ENCODE measurements at places on chromosomes 3 and 15.

GRCh38 chr3:37240170-37240945 is 66.0 kb upstream of the LRRFIP2 start:
- no peak for DNase-seq

- no peak for DNase-seq
Measured at GRCh38 chr15:49306551-49306950, 116.5 kb upstream of the FGF7 start.

DNA sequence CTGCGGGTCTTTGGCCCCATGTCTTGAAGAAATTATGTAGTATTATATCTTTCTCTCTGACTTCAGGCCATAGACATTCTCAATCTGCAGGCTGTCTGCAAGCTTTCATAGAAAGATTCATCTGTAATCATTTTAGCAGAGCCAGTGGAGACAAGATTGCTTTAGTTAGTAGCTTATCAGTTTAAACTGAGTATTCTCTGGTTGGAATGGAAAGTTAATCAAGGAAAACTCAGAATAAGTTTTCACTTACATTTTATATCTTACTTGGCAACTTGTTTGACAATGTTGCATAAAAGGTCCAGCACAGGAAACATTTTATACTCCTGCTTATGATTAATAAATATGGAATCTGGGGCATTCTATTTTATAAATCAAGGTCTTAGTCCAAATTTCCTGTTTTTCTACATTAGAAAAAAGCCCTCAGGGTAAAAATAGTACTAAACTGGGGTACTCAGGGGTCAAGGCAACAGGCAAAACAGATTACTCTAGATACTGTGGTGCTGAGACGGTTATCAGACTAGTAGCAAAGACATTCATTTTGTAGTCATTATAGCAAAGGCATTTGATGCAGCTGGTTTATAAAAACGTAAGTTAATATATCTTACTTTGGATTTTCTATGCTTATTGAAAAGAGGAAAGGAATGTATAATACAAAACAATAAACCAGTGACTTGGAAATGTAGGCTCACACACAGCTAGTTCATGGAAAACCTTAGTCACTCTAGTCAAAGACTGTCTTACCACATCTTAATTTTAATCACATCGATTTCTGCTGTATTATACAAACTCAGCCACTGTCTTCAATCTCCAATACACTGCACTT is 45.2 kb upstream of the FILIP1L start:
- DNase-seq = no peak

DNA sequence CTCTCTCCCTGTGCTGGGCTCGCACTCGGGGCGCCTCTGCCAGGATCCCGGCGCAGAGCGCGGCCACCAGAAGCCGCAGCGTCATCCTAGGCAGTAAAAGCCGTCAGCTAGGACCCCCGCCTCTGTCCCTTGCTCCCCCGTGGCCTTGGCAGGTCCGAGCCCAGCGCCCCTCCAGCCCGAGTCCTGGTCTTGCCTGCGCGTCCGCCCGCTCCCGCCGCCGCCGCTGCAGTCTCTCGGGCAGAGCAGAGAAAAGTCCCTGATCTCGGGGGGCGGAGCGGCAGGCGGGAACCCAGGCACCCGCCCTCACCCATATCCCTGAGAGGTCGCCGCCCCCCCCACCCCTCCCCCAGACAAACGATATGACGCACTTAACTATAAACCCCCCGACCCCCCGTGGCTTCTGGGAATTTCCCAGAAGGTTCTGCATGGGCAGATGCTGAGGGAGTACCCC is at the start of gene COL7A1:
TSS of gene COL7A1 (minus strand) at position 255 of the 451 bp plus-strand sequence. CDS start at position 85, 170 bp downstream.
- no peak for DNase-seq

DNA sequence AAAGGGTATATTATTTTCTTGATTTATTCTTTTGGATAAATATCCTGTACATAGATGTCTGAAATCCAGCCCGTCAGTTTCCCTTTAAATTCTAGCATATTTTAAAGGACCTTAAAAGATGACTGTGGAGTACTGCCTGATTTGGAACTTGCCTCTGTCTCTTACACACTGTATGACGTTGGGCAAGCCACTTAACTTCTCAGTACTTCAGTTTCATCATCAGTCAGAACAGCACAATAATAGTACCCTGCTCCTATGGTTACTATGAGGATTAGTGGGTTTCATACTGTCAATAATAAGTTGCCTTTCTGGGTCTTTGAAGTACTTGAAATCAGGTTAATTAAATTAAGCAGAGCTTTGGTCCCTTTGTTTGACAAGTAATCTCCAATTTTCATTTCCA is 374.3 kb downstream of the TIGIT start:
- DNase-seq = no peak

GRCh38 chr3:58037141-58037910 is 29.1 kb downstream of the FLNB start:
- no peak for DNase-seq

DNA sequence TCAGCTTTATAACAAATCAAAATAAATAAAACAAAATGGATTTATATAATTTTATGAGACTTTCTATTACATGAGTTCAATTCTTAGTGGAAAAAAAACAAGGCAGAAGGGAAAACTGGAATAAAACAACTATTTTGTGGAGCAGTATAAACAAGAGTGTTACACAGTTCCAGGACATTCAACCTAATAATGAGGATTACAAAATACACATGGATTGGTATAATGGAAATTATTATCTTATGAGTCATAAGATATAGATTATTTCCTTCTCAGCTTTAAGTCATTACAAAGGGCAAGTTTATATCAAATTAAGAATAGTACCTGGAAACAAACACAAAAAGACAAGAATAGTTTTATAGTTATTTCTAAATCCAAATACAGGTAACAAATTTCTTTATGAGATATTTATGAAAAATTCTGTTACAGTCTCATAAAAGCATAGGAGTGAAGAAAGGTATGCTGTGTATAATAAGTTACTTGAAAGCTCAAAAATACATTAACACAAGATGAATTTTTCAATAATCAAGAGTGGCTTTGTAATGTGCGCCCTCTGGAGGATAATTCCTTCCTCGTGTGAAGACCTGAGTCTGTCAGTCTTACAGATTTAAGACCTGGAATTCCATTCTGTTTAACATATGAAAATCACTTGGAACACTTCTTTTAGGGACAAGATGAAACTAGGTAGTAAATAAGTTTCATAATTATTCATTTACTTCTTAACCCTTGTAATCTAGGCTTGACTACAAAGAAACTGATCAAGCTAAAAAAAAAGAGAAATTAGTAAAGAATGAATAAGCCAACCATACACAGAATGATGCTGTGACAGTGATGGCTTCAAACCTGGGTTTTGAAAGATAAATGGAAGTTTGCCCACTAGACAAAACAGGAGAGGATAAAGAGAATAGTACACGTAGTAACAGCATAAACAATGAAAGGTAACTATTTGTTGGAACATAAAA is 9.5 kb downstream of the COPS2 start:
- DNase-seq = no peak

GRCh38 chr15:34214135-34214534 is 4.2 kb upstream of the KATNBL1 start:
- DNase-seq = no peak

DNA sequence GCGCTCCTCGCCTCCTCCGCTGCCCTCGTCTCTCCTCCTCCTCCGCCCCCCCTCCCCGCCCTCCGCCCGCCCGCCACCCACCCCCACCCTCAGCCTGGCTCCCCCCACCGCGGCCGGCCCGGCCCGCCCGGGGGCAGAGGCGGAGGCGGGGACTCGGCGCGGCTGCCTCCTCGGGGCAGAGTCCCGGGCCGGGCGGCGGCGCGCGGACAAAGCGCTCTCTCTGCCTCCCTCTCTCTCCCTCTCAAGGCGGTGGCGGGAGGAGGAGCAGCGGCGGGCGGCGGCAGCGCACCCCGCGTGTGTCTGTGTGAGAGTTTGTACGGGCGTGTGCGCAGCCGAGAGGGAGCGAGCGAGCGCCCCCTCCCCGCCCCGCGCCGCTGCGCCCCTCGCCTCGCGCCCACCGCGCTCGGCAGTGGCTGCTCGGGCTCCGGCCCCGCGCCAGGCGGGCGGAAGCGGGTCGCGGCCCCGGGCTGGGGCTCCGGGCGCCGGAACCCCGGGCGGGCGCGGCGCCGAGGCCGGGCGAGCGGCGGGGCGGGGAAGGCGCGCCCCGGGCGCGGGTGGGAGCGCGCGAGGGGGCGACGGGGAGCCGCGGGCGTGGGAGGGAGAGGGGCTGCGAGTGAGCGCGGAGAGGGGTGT is at the start of gene IGF2BP2:
TSS of gene IGF2BP2 (minus strand) at position 37 of the 633 bp plus-strand sequence. CDS start 82 bp downstream, outside the sequence.
- DNase-seq = peak; percentile 68

DNA sequence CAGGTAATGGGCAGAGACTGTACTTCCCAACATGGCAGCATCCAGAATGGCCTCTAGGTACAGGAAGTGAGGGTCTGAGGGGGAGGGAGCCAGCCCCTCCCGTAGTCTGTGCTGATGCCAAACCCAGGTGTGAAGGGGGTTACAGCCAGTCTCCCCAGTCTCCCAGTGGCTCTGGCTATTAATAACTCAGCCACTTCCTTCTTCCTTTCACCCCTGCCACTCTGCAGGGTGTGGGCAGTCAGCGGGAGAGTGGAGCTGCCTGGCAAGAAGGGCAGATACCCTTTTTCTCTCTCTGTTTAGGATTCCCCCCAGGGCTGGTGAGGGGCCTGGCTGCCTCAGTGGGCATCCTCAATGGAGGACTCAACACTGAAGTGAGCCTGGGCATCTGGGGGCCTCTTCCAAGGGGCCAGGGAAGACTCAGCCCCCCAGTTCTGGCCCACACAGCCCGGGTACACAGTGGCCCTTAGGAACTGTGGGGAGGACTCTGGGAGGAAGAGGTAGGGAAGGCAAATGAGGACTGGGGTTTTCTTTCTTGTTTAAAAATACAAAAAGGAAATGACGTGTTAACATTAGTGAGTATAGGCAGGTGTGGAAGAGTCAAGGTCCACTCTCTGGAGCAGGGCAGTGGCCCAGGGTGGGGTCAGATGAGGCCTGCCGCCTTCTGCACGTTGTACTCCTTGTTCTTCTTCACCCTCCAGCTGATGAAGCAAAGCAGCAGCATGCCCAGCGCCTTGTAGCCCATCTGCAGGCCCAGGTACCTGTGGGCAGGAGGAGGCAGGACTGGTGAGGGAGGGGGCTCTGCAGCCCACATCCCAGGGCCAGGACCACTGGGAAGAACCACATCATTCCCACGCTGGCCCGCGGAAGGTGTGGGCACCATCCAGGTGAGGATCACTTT is 38.6 kb upstream of the RAB6B start:
- DNase-seq = no peak

- DNase-seq = no peak
Measured at GRCh38 chr15:89088605-89089315, 504 bp downstream of the ABHD2 start.

DNA sequence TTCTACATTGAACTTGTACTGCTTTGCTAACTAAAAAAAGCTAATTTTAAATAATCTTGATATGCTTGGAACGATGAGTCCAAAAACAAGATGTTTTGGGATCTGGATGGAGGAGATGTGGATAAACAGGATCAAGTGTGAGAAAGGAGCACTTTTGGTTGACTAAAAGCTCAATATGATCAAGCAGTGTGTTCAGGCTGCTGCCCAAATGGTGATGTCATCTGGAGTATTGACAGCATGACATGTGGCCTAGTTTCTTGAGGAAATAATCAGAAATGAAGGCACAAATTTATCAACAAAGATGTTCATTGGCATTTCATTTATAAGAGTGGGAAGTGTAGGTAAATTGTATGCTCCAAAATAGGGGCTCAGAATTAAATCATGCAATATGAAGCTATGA is 161.2 kb downstream of the SOX2 start:
- DNase-seq = no peak

GRCh38 chr3:11143476-11143875 is 10.8 kb upstream of the HRH1 start:
- DNase-seq = no peak

- DNase-seq = no peak
Measured at GRCh38 chr15:68316061-68316804, 38.7 kb downstream of the FEM1B start.

GRCh38 chr15:50880651-50881114 is 27.8 kb upstream of the AP4E1 start:
- DNase-seq = no peak

DNA sequence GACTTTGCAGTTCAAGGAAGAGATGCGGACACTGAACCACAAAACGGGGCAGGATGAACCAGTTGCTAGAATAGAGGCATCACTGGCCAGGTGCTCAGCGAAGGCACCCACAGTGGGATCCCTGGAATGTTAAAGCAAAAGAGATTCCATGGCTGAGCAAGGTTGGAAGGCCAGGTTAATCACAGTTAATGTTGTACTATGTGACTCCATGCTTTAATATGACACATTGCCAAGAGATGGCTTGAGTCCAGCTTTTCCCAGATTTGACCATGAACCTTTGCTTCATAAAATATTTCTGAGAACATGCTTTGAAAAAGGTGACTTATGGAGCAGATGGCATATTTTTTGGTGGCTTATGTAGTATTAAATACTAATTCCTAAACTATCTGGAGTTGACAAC is 76.2 kb upstream of the CMTM7 start:
- no peak for DNase-seq

DNA sequence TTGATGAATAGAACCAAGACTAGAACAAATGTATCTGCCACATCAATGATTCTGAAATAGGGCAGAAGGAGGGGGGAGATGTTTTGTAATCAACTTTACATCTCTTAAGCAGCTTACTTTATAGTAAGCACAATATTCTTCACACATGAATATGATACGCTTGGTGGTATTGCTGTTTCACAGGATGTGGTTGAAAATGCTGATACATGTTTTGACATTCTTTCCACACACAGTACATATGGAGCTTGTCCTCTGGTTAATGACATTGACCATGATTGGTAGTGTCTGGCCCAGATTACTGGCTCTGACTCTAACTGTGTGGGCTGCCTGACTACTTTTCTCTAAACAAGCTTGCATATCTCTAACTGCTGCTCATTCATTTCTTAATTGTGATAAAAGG is 168.9 kb downstream of the KLHL25 start:
- DNase-seq = no peak

DNA sequence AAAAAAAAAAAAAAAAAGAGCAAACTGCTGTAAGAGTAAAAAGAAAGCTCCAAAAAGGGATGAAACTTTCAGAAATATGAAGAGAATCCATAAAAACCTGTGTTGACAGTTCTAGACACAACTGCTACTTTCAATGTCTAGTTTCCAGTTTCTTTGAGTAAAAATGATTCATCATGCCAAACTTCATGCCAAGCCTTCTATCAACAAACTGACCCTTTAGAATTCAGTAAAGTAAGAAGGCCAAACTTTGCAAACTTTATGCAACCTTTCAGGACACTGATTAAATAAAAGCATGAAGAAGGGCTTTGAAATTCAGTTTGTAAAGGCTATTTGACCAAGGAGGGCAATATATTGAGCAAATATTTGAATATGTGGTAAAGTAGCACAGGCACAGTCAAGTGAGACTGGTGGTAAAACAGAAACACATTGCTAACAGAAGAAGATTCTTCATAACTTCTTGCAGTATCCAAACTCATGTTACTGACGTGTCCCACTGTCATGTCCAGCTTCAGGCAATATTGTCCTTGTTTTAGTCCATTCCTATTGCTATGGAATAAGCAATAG is 56.3 kb upstream of the CFAP20DC start:
- no peak for DNase-seq

DNA sequence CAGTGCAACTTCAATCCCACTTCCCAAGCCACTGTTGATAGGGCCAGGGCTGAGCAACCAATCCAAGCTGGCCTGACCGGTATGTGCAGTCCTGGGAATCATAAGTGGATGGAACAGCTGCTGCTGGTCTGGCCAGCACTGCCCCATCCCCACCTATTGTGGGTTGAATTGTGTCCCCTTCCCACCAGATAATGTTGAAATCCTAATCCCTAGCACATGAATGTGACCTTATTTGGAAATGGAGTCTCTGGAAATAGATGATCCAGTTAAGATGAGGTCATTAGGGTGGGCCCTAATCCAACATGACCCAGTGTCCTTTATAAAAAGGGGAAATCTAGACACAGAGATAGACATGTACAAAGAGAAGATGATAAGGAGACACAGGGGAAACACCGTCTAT is 13.7 kb upstream of the PDIA5 start:
- DNase-seq = no peak

Data from stimulated activated CD8-positive, alpha-beta memory T cell treated with anti-CD3 and anti-CD28 coated beads, Interleukin-4, amount 100 ng/mL, for 48 hours (primary cell).